Stomach (tissue), 19 donors: ENCODE measurements at places on chromosomes 2 and 18. TPM values are rescaled to one million over a fixed set of nuclear protein-coding genes. Genes with fewer than 3 reads are reported as not detected.

GRCh38 chr18:9065864-9066263 lies 36.6 kb upstream of the NDUFV2 start:
- no peak for DNase-seq
- no peak overlapping the region for H3K4me3 ChIP-seq
- H3K4me1 ChIP-seq, result no peaks in the 10 kb centered on the region
- no peaks in the 10 kb centered on the region for H3K36me3 ChIP-seq
- no peak overlapping the region for H3K27ac ChIP-seq

- no peak overlapping the region for H3K4me3 ChIP-seq
- H3K27ac ChIP-seq, result no peak overlapping the region
- DNase-seq, result no peak
- H3K4me1 ChIP-seq, result no peaks in the 10 kb centered on the region
Measured at GRCh38 chr18:59567431-59567830, 129.8 kb downstream of the CCBE1 start.

The UGT1A1 gene
- 0.89 TPM for total RNA-seq

The ATP6V1B1 gene
- total RNA-seq, result 0.55 TPM

DNA sequence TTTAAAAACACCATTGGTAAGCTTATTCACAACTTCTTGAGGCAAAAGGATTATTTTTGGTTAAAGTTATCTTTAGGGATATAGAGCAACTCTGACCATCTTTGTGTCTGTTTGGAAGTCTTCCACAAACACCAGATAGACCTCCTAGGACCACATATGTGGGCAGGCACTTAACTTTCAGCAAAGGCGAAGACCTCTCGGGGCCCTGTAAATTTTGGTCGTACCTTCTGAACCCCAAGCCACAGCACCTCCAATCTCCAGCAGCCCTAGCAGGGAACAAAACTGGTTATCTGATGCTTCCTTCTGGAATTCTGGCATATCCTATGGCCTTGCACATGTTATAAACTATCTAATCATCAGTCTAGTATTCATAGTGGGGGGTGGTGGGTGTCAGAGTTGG lies 114.8 kb downstream of the MBD5 start:
- no peaks in the 10 kb centered on the region for H3K36me3 ChIP-seq
- H3K4me3 ChIP-seq, result no peak overlapping the region
- no peak overlapping the region for H3K27ac ChIP-seq
- H3K4me1 ChIP-seq, result no peaks in the 10 kb centered on the region
- no peak for DNase-seq
